WTC11 (cell line): ENCODE measurements at places on chromosomes 2 and 18.

- no peak for DNase-seq
Observed at GRCh38 chr18:38368246-38368645, 802.6 kb upstream of the CELF4 start.

GRCh38 chr18:23228102-23229061 is 93.1 kb downstream of the CABLES1 start:
- DNase-seq, result no peak

GRCh38 chr2:235026649-235027557 is 75.1 kb downstream of the SH3BP4 start:
- no peak for DNase-seq

- no peak for DNase-seq
Observed at GRCh38 chr18:41783879-41784278, 171.2 kb upstream of the PIK3C3 start.

DNA sequence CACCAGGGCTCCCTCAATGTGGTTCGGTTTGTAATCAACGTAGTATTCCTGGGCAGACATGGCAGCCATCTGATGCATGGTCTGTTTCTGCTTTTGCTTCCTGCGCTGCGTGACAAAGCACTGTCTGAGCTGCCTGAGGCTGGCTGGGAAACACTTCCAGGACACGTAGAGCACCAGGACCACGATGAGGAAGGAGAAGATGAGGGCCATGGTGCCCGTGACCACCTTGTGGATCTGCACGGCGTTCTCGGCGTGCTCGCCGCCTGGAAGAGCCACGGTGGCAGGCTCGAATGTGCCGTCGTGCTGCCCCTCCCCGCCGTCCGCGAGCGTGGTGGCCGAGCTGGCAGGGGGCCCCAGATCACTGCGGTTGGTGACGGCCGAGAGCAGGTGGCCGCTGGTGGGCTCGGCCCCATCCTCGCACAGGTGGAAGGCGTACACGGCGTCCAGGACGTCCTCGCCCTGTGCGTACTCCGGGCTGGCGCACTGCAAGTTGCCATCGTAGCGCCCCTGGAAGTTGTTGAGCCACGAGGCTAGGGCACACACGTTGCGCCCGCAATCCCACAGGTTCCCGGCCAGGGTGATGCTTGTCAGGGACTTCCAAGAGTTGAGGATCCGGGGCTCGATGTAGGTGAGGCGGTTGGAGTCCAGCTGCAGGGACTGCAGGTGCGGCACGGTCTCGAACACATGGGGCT is 2.1 kb downstream of the LRRTM1 start:
- DNase-seq, result peak; percentile 31
